Neuronal stem cell (in vitro differentiated cells): ENCODE measurements at places on chromosomes 11 and 22.

DNA sequence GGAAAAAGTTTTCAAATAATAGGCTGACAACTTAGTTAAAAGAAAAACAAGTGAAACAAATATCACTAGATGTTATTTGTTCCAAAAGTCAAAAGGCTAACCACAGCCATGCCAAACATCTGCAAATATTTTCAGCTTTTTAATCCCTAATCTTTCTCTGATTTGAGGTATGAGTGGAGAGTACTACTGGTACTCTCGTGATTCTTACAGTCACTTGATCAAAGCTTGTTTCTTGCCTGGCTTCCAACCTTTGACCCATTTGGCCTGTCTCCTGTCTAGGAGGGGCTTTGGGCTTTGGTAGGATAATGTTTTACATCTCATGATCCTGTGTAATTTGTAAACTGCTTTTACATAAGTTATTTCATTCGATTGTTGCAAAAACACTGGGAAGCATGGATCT, 301.8 kb upstream of the SORL1-AS1 start:
- DNase-seq: no peak

GRCh38 chr11:126607374-126607773, 251.9 kb downstream of the ST3GAL4 start:
- DNase-seq: peak; percentile 59

GRCh38 chr11:12512826-12513395, 135.5 kb downstream of the PARVA start:
- no peak for DNase-seq

GRCh38 chr11:130217133-130218031, 57.8 kb downstream of the ST14 start:
- DNase-seq: no peak

DNA sequence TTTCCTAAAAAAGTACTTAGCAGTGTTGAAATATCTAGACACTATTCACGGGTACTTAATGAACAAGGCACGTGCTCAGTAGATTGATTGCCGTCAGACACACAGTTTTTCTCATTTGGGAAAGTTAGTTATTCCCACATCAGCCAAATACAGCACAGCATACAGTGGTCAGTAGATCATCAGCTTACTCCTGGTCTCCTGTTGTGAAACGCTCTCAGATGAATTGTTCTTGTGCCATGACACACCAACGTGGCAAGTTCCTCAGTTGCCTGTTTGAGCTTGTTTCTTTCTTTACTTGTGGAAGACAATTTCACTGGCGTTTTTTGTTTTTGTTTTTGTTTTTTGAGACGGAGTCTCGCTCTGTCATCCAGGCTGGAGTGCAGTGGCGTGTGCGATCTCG, 8.6 kb downstream of the TAB1 start:
- DNase-seq: no peak

DNA sequence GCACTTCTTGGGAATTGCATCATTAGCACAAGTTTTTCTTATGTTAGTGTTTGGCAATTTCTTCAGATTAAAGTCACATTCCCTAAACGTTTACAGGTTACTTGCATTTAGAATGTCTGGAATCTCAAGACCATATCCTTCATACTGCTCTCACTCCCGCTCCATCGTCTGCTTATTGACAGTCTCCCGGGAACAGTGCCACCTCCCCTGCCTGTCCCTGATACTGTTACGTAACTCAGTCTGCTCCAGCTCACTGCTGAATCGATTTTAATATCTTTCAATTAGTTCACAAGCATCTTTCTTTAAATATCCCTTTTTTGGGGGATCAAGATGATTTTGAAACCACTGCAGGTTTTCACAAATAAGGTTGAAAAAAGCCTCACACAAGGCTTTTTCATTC, 48.2 kb downstream of the GLYATL2 start:
- DNase-seq: no peak

GRCh38 chr11:16902781-16903378, 111.3 kb downstream of the PLEKHA7 start:
- DNase-seq: no peak

- DNase-seq: no peak
Measured at GRCh38 chr11:2202900-2203439, 31.4 kb upstream of the TH start.

DNA sequence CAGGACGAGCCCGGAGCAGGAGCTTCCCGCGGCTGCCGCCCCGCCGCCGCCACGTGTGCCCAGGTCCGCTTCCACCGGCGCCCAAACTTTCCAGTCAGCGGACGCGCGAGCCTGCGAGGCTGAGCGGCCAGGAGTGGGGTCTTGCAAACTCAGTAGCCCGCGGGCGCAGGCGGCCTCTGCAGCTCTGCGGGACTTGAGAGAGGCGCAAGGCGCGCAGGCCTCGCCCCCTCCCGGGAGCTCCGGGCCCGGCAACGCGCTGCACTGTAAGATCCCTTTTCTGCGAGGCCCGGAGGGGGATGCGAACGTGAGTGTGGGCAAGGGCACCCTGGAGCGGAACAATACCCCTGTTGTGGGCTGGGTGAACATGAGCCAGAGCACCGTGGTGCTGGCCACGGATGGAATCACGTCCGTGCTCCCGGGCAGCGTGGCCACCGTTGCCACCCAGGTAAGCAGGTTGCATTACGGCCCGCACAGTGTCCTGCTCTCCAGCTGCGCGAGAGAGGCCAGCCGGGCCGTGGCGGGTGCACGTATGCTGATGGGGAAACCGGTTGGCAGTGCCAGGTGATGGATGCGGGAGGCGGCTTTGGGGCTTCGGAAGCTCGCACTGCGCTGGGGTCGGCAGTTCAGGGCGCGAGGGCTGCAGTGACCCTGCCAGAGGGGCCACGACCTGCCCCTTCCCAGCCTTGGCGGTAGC, 2.0 kb downstream of the SLC6A5 start:
- DNase-seq: no peak

GRCh38 chr22:46116491-46116958, 33.8 kb upstream of the PPARA start:
- peak; percentile 81 for DNase-seq

GRCh38 chr11:109590782-109591181, 168.8 kb downstream of the C11orf87 start:
- no peak for DNase-seq

DNA sequence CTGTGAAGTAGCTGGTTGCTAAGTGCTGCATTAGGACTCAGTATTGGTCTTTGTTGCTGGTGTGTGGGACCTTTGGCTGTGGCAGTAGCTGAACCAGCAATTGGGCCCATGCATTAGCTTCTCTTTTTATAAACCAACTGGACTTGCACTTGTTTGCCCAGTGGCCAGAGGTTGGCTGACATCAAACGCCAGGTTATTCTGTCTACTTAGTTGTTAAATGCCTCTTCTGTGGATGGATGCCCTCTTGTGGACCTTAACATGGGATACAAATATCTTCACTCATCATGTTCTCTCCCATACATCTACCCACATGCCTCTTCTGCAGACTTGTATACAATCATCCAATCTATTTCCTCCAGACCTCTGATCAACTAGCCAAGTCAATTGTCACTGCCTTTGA, 26.4 kb upstream of the ARHGAP20 start:
- DNase-seq: no peak

DNA sequence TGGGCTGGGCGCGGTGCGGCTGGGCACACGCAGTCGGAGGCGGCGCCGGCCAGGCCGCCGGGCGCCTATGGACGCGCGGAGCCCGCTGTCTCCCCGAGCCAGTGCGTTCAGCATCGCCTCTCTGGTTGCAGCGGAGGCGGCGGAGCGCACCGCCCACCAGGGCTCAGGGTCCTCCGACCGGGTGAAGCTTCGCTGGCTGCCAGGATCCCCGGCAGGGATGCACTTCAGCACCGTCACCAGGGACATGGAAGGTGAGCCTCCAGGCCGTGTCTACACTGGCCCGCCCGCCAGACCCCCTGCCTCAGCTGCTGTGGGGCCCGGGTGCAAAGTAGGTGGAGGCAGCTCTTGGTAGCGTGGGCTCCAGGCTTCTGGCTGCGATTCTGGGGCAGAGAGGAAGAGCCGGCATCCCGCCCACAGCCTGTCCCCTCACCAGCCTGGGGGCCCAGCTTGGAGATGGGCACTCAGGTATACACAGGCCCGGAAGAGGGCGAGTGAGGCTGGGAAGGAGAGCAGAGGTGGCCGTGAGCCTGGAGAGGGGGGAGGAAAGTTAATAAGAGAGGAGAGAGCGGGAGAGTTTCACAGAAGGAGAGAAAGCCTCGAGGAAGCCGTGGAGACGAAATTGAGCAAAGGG, 1.0 kb upstream of the TBX1 start:
- DNase-seq: no peak

DNA sequence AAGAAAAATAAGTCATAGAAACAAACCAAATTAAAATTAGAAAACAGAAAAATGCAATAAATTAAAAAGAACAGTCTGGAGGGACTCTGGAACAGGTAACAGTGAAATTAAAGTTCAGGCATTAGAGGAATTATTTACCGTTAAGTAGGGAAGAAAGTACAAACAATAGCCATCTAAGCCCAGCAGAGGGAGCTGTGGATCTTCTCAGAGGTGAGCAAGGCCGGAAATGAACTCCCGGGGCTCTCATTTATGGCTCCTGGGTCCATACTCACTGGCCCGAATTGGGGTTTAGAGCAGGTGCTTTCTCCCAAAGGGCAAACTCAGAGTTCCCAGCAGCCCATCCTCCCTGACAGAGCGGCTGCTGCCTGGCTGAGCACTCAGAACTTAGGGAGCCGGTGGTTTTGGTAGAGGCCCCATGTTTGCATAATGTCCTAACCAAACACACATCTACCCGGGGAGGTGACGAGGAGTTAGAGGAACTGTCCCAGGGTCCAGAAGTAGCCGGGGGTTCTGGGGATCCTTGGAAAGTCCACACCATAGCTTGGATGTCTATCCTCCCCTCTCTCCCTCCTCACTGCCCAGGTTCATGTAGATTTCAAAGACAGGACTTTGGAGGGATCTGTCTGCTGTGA, 87.8 kb upstream of the VPREB1 start:
- DNase-seq: peak; percentile 51
